Cerebellum (tissue), 4 donors: ENCODE measurements at places on chromosomes 5 and 9. TPM values are rescaled to one million over a fixed set of nuclear protein-coding genes. Genes with fewer than 3 reads are reported as not detected.

DNA sequence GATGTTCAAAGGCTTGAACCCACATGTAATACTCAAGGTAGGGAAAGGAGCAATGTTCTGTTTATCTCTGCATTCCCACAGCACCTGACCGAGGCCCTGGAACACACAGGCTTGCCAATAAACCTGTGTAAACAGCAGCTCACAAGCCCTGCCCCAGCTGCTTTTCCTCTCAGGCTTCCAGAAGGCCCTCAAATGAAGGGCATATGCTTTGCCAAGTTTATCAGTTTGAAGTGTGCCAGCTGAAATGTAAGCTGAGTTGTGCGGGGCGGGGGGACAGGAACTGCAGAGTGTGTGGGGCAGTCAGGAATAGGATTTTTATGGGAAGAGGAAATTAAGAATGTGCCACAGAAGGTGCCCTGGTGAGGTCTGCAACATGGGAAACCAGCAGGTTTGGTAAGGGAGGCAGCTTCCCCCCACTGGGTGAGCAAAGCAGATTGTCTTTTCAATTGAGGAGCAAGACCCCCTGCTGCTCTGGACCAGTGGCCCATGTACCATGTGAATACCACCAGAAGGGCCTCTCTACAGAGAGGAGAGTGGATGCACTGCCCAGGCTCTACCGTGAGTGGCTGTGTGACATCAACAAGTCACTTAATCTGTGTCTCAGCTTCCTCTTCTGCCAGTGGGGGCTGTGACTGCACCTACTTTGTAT, 194.8 kb downstream of the SPOCK1 start:
- DNase-seq, result no peak

DNA sequence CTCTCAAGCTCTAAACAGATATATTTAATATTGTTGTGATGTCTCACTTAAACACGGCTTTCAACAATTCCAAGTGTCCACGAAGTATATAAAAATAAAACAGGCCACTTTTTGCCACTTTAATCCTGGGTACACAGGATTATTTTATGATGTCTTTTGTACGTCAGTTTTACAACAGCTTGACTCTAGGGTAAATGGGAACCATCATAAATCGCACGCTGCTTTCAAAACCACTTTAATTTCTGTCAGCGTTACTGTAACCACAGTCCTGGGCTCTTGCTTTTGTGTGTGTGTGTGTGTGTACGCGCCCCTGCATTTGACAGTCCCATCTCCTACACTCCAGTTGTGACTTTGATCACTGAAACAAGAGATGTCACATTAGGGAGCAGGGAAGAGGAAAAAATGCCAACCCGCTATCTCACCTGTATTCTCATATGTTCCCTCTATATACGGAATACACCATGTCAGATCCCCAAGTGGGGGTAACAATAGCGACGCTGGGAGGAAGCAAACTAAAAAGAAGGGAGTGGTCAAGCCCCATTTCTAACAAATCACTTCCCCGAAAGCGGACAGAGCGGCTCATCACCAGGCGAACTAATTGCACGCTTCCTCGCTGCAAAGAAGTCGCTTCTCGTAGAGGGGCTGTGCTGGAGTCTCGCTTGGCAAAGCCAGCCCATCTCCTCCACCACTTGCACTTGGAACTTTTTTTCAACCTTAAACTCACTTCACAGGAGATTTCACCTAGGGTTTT, 1.2 kb downstream of the BNC2 start:
- no peak for DNase-seq

GRCh38 chr9:92558612-92559374, 23.0 kb upstream of the ECM2 start:
- no peak for DNase-seq

DNA sequence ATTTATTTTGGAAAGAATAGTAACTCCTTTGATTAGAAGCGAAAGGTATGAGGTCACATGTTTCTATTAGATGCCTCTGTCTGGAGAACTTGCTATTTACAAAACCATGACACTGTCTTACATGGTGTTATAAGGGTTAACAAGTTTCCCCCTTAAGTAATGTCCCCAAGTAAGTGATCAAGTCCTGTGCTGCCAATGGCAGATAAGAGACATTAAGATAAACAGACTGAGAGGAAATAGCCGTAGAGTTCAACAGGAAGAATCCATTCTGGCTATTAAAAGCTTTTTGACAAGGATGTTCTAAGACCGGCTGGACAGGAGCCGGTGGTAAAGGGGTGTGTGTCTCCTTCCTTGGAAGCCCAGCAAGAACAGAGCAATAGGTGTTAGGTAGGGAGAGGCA, 257.5 kb downstream of the GADD45G start:
- DNase-seq, result no peak

Gene MBLAC2
- total RNA-seq, result 12.9 TPM
